Effector CD4-positive, alpha-beta T cell (primary cell): ENCODE measurements at places on chromosomes 12 and 14.

DNA sequence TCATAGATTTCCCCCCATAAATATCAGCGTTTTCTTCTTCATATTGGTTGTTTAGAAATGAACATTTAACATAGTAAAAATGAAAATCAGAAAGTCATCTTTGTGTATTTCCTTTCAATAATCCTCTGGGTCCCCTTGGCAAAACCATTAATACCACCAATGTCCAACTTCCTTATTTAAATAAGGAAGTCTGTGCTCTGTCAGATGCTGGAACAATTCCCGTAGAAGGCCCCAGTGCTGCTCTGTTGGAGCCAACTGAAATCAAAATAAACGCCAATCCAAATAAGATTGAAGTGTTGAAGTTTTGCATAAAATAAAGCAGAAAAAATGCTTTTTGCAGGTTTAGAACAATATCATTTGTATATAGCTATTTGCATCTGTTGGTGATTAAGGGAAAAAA lies 93.1 kb downstream of the PPM1H start:
- no peak for DNase-seq

DNA sequence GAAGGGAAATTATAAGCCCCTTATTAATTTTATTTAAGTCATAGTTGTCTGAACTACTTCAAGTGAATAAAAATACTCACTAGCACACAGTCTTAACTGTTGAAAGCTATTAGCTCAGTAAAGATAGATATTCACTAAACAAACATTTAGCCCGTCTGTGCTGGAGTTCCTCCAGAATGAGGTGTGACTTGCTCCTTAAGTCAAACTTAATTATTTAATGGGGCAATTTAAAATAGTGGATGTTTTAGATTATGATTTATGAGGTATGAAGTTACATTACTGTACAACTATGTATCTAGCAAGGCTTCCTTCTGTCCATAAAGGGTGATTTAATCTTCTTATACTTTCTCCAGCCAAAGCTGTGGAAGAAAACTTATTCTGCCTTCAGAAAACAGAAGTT lies 414.0 kb upstream of the FLRT2 start:
- no peak for DNase-seq

GRCh38 chr12:109951136-109951535 lies 45.0 kb downstream of the GIT2 start:
- no peak for DNase-seq

DNA sequence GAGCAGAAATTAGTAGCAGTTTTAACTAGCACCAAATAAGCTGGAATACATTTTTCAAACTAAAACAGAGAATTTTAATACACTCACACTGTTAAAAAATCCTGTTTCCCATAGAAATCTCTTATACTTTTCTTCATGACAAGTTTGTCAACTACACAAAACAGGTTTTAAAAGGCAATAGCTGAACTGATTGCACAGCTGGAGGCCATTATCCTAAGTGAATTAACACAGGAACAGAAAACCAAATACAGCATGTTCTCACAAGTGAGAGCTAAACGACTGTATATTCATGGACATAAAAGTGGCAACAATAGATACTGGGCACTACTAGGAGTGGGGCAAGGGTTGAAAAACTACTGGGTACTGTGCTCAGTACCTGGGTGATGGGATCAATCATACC lies 11.6 kb upstream of the HAL start:
- no peak for DNase-seq

DNA sequence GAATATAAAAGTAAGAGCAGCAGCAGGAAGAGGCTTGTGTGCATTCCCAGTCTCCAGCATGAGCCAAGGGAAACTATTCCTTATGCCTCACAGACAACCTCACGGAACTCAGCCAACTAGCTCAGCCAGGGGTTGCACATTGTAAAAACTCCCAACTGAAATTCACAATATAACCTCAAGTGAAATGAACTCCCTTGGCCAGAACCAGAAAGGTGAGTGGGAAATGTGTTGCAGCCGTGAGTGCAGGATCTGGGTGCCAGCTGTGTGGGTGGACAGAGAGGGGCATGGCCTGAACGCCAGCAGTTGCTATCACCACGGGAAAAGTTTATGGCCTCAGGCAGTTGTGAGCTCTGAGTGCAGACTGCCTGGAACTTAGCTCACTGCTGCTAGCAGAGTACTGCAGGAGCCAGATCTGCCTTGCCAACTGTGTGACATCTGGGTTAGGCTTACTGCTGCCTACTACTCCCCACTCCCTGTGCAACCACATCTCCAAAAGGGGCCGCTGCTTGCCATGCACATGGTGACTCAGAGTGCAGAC lies 2.3 kb upstream of the CLEC1A start:
- DNase-seq, result no peak

- DNase-seq, result peak; percentile 11
These were observed 199.5 kb upstream of the SFSWAP start for GRCh38 chr12:131511391-131511802.

- DNase-seq, result no peak
These were observed 16.0 kb upstream of the SERPINA4 start for GRCh38 chr14:94545131-94545841.

DNA sequence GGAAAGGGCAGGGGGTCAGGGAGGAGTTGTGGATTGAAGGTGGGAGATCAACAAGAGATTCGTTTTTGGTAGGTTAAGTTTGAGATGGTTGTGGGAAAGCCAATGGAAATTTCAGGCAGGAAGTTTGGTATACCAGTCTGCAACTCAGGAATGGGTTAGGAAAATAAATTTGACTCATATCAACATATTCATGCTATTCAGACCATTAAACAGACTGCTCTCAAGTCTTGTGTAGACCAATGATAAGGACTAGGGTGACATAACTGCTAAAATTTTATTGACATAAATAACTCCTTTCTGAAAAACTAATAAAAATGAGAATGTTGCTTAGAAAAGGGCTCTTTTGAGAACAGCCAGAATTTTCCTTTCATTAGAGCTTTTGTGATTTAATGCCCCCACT lies 60.0 kb downstream of the PLEKHA5 start:
- no peak for DNase-seq

- no peak for DNase-seq
These were observed 16.3 kb upstream of the HIF1A start for GRCh38 chr14:61678975-61679374.

GRCh38 chr12:93706387-93706786 lies 29.2 kb downstream of the CRADD start:
- no peak for DNase-seq

DNA sequence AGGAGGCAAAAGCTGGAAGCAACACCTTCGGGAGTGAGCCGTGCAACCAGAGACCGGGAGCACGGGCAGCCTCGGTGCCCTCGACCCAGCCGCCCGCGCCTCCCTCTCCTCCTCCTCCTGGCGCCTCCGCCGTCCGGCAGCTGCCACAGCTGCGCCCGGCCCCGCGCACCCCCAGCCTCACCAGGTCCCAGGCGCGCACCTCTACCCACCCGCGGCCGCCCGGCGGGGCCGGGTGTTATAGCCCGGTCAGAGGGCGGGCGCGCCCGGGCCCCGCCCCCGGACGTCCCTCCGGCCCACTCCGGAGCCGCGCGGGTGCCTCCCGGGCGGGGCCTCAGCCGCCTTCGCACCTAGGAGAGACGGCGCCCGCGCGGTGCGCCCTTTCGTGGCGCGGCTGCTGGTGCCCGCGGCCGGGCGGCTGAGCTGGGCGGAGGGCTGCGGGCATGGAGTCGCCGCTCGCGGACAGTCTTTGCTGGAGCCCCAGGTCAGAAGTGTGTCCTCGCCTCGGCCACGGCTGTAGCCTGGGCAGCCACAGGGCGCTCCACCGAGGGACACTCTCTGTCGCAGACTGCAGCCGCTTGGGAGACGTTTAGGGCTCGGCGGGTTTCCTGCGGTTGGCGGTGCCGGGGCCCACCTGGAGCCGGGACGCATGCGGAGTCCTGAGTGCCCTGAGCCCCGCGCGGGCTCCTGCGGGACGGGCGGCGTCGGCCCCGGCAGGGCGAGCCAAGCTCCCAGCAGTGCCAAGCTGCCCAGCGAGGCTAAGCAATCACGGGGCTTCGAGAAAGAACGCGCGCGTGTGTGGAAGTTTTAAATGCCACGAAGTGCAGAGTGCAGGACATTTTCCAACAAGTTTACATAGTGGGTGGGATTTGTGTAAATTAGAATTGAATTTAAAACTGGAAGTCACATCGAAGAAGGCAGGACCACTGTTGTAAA lies at the start of gene CPM:
Gene CPM (minus strand): TSS at position 211 of the 933 bp plus-strand sequence. CDS start 334 bp downstream, outside the sequence.
- DNase-seq, result peak; percentile 60

DNA sequence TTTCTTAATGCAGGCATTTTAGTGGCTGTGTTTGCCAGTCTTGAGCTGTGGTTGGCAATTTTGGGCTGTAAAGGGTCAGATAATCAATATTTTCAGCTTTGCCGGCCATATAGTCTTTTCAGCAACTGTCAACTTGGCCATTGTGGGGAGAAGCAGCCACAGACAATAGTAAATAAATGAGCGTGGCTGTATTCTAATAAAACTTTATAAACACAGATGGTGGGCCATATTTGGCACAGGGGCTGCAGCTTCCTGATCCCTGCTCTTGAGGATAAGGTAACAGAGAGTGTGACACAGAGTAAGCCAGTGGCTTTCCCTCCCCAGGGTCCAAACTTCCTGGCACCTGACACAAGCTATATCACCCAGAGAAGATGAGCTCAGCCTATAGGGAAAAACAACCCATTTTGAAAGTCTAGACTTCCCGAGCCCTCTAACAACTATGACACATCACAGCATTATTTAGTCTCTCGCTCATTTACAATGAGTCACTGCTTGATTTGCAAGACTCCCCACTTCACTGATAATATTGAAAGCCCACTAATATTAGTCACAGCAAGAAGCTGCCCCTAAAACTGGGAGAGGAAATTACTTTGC lies 163.1 kb upstream of the TMPO start:
- no peak for DNase-seq

GRCh38 chr12:18955594-18955993 lies 173.9 kb upstream of the PLEKHA5 start:
- no peak for DNase-seq

DNA sequence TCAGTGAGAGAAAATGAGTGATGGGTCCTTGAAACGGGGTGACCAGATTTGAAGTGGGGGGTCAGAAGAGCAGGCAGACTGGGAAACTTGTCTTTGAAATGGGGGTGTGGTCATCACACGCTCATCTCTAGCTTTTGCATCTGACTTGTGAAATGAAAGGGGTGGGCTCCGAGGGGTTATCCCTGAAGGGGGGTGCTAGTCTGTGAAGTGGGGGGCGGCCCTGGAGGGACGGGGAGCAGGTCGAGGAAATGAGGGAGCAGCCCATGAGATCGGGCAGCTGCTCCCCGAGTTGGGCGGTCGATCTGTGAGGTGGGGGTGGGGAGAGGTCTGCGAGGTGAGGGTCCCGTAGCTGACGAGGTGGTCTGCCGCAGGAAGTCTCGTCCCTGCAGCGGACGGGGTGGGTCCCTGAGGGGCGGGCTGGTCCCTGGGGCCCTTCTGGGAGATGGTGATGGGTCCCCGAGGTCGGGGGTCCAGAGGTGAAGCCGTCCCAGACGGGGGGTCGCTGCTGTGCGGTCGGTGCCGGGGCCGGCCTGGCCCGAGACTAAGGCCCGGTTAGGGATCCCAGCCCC lies 542 bp downstream of the PXN start:
- DNase-seq, result no peak

DNA sequence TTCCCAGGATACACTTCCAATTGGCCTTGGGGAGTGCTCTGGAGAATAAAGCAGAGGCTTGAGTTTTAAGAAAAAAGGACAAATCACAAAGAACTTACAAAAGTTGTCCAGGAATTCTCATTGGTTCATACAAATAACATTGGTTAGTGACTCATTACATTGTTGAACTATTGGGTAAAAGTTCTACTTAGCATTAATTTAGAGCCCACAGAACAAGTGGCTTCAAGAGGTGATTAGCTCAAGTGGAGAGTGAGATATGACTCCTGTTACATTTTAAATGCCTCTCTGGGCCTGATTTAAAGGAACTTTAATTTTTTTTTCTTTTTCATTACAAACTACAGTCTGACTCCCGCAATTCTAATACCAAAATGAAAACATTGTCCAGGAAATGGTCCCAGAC lies 72.9 kb downstream of the ASCL4 start:
- DNase-seq, result no peak

DNA sequence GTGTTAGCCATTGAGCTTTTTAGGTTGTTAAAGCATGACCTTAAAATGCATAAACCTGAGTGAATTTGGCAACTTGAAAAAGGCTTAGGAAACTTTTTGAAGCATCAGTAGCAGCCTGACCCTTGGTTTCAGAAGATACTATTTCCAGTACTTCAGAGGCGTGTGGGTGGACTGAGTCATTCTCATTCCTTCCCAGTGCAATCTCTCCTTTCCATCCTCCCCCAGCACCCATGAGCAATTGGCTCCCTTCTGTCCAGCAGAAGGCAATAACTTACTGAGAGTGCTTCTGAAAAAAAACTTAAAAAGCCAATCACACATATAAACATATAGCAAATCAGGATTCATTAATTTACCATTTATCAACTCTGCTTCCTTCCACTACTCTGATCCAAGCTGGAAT lies 299.3 kb upstream of the STXBP6 start:
- no peak for DNase-seq

GRCh38 chr14:34436960-34437728 lies 24.9 kb downstream of the SPTSSA start:
- DNase-seq, result no peak

DNA sequence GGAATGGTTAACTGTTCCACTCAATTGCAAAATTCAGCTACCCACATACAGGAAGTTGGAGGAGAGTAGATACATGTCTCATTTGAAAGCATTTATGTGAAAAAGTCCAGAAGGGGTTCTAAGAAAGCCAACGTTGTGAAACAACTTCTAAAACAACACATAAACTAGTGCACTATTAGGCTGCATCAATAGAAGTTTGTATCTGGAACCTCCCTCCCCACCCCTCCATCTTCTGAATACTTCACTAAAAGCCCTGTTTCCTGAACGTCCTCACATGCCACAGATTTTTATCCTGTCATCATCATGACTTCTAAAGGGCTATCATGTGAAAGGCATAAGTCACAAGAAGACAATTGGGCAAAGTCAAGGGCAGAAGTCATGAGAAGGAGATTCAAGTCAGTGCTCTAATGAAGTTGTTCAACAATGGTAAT lies 5.5 kb downstream of the KRT79 start:
- no peak for DNase-seq

GRCh38 chr14:61591862-61592261 lies 103.5 kb upstream of the HIF1A start:
- DNase-seq, result no peak

GRCh38 chr14:95069018-95069417 lies 88.3 kb downstream of the DICER1 start:
- DNase-seq, result no peak
